Left renal cortex interstitium (tissue), 4 donors: ENCODE measurements at places on chromosomes 7 and 10. TPM values are rescaled to one million over a fixed set of nuclear protein-coding genes. Genes with fewer than 3 reads are reported as not detected.
A peak's percentile ranks its signal among the peaks of the same experiment; 100 is the strongest.

The MALRD1 gene
- polyA plus RNA-seq, result 2.4 TPM

The SSMEM1 gene
- polyA plus RNA-seq, result not detected

The FAS gene
- 10.0 TPM for polyA plus RNA-seq

The CTAGE6 gene
- not detected for polyA plus RNA-seq

The SLC13A4 gene
- 0.71 TPM for polyA plus RNA-seq

The TDRD1 gene
- 0.03 TPM for polyA plus RNA-seq

The EPC1 gene
- polyA plus RNA-seq, result 67.3 TPM

The PALD1 gene
- 13.3 TPM for polyA plus RNA-seq

- peak; percentile 59 for DNase-seq
Measured at GRCh38 chr7:54664235-54665228, 94.5 kb downstream of the SEC61G start.

GRCh38 chr7:51210766-51211165, 105.8 kb downstream of the COBL start:
- DNase-seq, result no peak

DNA sequence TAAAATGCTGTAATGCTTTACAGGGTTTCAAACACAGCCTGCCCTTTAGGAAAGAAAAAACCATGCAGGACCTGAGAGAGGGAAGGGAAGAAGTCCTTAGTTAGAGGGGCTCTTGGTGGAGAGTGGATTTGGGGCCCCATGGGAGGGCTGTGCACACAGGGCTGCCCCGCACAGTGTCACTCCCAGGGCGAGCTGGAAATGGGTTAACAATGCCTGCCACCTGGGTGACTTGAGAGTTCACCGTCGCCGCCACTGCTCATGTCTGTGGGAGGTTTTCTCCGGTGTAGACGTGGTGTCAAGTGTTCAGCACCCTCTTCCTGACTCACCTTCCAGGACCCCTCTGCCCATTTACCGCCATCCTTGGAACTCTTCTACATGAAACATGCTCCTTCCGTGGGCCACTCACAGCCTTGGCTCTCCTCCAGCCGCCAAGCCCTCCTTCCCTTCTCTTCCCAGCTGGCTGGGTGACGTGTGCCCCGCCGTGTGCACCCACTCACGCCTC, 686.4 kb downstream of the SDK1 start:
- DNase-seq, result no peak

DNA sequence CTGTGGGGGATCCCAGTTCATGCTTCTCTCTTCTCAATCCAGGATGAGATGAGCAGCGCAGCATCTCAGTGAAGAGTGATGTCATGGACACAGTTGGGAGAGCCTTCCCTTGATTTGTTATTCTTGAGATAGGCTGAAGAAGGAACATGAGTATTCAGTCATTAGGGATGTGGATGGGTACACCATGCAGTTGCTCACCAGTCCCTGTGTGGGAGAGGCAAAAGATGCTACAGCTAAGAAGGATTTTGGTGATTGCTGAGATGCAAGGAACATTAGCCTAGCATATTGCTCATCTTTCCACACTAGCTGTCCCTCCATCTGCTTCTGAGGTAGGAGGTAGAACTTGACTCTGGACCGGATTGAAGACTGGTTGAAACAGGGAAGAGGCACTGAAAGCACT, 179.6 kb downstream of the GALNT17 start:
- DNase-seq, result no peak

- no peak for DNase-seq
Measured at GRCh38 chr7:1531263-1531978, 919 bp downstream of the MAFK start.
